WTC11 (cell line): ENCODE measurements at places on chromosomes 16 and 17. TPM values are rescaled to one million over a fixed set of nuclear protein-coding genes. Genes with fewer than 3 reads are reported as not detected.

Gene SLC5A10
- total RNA-seq, result 0.09 TPM in 1 of 3 replicates, not detected in the others

Gene WFDC1
- 0.32 to 0.50 TPM (median 0.41 TPM) in 3 replicates for total RNA-seq

Gene CBLN1
- 3.7 to 5.6 TPM (median 4.2 TPM) in 3 replicates for total RNA-seq

Gene USP43
- total RNA-seq, result 6.8 to 8.6 TPM (median 7.3 TPM) in 3 replicates

Gene CASKIN1
- 9.4 to 15.7 TPM (median 11.3 TPM) in 3 replicates for total RNA-seq

Gene SEPTIN1
- 2.3 to 2.7 TPM (median 2.6 TPM) in 3 replicates for total RNA-seq

Gene E4F1
- 27.2 to 34.4 TPM (median 27.8 TPM) in 3 replicates for total RNA-seq

Gene ATP5PD
- total RNA-seq, result 383 to 427 TPM (median 419 TPM) in 3 replicates

Gene NOL11
- 61.5 to 67.0 TPM (median 66.4 TPM) in 3 replicates for total RNA-seq

DNA sequence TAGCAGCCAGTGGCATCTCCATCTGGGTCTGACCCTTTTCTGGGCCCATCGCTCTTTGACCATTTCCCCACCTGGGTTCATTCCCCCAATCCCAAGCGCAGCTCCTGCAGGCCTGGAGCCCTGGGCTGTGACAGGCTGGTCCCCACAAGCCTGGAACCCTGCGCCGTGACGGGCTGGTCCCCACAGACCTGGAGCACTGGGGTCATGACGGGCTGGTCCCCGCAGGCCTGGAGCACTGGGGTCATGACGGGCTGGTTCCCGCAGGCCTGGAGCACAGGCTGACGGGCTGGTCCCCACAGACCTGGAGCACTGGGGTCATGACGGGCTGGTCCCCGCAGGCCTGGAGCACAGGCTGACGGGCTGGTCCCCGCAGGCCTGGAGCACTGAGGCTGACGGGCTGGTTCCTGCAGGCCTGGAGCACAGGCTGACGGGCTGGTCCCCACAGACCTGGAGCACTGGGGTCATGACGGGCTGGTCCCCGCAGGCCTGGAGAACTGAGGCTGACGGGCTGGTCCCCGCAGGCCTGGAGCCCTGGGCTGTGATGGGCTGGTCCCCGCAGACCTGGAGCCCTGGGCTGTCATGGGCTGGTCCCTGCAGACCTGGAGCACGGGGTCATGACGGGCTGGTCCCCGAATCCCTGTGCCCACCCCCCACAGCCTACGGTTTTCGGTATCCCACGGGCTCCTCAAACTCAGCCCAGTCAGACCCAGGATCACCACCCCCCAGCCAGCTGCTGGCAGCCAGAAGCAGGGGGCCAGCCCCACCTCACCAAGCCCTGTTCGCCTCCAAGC is 16.6 kb downstream of the TMC6 start:
- no peak for DNase-seq

DNA sequence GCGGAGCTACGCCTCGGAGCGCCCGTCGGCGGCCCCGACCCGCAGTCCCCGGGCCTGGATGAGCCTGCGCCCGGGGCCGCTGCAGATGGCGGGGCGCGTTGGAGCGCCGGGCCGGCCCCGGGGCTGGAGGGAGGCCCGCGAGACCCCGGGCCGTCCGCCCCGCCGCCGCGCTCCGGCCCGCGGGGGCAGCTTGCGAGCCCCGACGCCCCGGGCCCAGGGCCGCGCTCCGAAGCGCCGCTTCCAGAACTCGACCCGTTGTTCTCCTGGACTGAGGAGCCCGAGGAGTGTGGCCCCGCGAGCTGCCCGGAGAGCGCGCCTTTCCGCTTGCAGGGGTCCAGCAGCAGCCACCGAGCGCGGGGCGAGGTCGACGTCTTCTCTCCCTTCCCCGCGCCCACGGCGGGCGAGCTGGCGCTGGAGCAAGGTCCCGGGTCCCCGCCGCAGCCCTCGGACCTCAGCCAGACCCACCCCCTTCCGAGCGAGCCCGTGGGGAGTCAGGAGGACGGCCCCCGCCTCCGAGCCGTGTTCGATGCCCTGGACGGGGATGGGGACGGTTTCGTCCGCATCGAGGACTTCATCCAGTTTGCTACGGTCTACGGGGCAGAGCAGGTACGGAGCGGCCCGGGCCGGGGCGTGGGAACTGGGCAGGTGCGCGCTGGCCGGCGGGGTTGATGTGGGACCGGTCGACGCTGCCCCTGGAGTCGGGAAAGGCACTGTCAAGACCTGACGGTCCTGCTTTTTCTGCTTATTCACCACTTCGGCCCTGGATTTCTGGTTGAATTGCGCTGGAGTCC is 861 bp downstream of the RAB11FIP3 start:
- DNase-seq, result peak; percentile 54

DNA sequence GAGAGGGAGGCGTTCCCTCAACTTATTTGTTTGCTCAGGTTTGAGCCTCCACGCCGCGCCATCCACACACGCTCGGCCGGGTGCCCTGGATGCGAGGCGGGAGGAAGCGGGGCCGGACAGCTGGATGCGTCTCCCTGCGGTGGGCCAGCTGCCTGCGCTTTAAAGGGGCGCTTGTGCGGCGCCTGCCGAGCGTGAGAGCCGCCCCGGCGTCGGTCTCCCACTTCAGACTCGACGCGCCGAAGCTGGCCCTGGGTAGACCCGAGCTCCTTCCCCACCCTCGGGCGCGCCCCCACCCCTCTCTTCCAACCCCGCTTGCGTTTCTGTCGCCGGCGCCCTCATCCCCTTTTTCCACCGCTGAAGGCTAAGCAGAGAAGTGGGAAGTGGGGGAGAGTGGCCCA is 527 bp upstream of the CHAD start:
- peak; percentile 27 for DNase-seq

- no peak for DNase-seq
Observed at GRCh38 chr16:81492965-81493754, 48.6 kb downstream of the CMIP start.

GRCh38 chr17:57881143-57881542 is 31.3 kb upstream of the MRPS23 start:
- DNase-seq, result no peak

DNA sequence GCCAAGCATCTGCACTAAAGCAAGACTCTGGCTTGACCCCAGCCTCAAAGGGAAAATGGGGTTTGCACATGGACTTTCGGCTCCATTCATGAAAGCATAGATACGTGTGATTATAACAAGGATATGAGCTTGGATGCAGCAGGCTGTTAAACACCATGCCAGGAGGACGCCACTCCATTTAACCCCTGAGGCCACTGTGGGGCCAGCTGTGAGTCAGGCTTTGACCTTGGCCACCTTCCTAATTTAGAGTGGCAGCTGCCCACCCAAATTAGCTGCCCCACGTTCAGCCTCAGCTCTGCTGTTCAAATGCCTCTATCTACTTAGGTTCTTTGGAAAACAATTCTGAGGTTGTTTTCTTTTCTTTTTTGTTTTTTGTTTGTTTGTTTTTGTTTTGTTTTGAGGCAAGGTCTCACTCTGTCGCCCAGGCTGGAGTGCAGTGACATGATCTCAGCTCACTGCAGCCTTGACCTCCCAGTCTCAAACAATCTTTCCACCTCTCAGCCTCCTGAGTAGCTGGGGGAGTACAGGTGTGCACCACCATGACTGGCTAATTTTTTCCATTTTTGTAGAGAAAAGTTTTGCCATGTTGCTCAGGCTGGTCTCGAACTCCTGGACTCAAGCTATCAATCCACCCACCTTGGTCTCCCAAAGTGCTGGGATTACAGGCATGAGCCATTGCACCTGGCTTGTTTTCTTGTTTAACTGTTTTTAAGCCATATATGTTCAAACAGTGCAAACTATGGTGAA is 23.2 kb upstream of the KIFC3 start:
- no peak for DNase-seq

GRCh38 chr16:15620611-15621195 is 22.3 kb downstream of the MARF1 start:
- no peak for DNase-seq

DNA sequence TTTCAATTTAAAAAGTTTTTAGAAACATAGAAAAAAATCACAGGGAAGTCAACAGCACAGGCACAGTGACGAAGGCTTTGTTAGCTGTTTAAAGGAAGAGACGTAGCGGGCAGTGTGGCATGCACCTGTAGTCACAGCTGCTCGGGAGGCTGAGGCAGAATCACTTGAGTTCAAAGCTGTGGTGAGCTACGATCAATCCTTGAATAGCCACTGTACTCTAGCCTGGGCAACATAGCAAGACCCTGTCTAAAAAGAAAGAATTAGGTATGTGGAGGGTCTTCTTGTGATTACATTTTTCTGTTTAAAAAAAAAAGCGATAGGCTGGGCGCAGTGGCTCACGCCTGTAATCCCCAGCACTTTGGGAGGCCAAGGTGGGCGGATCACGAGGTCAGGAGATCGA is 50.1 kb downstream of the FOXK2 start:
- DNase-seq, result no peak

GRCh38 chr17:59464246-59464645 is 101.2 kb upstream of the DHX40 start:
- DNase-seq, result no peak

DNA sequence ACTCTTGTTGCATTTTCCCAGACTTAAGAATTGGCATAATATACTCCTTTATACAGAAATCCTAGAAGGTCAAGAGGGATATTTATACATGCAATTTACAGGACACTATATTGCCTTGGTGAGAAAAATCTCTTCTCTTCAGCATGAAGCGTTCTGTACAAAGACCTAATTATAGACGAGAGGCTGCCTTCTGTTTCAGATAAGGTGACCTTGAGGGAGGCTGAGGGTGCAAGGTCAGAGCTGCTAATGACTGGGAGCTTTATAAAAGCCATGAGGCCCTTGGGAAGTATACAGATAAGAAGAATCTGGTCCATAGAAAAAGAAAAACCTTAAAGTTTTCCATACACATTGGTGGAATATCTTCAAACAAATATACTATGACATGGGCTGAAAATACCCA is 156.3 kb upstream of the SOX9 start:
- DNase-seq, result no peak

DNA sequence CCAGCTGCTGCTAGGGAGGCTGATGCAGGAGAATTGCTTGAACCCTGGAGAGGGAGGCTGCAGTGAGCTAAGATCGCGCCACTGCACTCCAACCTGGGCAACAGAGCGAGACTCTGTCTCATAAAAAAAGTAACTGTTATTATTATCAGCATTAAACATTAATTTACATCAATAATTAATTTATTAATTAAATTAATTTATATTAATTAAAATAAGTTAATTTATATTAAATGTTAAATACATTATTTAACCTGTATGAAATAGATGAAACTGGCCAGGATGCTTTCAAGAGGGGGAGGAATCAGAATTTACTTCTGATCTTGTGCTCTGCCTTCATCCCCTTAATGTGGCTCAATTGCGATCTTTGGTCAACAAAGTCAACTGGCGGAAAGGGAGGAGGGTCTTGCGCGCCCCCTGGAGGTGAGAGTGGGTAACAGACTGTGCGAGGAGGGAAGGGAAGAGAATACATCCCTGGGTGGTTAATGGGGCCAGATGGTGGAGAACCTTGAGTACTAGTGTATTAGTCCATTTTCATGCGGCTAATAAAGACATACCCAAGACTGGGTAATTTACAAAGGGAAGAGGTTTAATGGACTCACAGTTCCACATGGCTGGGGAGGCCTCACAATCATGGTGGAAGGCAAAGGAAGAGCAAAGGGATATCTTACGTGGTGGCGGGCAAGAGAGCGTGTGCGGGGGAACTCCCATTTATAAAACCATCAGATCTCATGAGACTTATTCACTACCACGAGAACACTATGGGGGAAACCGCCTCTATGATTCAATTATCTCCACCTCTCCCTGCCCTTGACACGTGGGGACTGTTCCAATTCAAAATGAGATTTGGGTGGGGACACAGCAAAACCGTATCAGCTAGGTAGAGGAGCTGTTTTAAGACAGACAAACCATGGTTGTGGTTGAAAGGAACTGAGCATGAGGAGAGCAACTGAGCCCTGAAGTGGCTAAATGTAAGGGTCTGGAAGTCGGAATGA is 15.7 kb upstream of the CPPED1 start:
- peak; percentile 89 for DNase-seq

DNA sequence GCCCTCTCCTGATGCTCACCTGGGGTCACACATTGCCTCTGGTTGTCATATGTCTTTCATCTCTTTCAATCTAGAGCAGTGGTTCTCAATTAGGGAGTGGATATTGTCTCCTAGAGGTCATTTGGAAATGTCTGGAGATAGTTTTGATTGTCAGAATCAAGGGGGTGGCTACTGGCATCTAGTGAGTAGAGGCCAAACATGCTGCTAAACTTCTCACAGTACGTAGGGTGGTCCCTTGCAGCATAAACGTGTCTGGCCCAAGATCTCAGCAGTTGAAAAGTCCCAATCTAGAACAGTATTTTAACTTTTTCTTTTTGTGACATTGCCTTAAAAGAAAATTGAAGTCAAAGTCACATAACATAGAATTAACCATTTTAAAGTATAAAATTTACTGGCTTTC is 30.5 kb upstream of the SLC5A10 start:
- no peak for DNase-seq

DNA sequence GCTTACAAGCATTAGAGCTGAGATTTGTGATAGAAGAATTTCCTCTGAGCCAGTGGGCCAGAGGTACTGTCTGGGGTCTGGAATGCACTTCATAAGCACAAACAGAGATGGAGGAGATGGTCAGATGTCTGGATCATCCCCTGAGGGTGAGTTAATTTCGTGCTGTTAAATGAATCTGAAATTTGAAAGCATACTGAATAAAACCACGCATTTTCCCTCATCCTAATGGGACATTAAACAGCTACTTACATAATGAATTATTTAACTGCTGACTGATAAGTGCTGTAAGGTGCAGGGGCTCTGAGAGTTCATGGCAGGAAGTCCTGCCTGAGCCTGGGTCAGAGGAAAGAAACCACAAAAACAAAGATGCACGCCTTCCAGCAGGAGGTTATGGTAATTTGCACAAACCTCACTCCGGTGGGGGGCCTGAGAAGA is 136.3 kb upstream of the XYLT1 start:
- DNase-seq, result no peak

DNA sequence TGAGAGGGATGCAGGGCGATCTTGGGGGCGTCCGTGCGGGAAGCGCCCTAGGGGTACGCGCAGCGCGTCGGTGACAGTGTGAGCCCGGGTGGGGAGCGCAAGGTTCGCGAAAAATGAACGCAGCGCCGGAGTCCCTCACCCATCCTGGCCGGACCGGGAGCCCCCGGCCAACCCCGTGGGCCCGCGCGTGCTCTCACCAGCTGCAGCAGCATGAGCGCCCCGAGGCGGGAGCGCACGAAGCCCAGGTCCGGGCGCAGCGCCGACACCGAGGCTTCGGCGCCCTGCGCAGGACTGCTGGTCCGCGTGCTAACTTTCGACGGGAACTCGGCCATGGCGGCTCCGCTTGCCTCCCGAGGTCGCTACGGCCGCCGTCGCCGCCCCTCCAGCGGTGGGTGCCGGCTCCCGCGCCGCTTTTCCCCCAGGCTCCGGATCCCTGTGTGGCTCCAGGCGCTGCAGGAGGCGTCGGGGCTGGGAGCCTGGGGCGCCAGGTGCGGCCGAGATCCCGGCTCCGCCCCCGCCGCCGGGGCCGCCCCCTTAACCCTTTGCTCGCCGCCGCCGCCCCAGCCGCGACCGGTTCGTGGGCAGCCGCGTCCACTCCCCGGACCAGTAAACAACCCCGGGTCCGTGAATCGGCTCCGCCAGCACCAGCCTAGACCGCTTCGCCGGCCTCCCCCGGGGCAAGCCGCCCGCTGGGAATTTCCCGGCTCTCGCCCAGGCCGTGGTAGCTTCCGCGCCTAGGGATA is at the start of gene PLLP:
Gene PLLP, minus strand, starts transcription at position 464 of the 743 bp plus-strand sequence. Its CDS starts 132 bp downstream, at position 332.
- DNase-seq, result peak; percentile 53

GRCh38 chr16:57741660-57742191 is 6.2 kb downstream of the KATNB1 start:
- no peak for DNase-seq
